ENCODE measurements at places on chromosomes 1 and 21.

- DNase-seq: no peak
Measured at GRCh38 chr1:8814865-8815264, 2.6 kb downstream of the RERE start.

- no peak for DNase-seq
Measured at GRCh38 chr1:207888652-207889051, 22.3 kb downstream of the CD34 start.

DNA sequence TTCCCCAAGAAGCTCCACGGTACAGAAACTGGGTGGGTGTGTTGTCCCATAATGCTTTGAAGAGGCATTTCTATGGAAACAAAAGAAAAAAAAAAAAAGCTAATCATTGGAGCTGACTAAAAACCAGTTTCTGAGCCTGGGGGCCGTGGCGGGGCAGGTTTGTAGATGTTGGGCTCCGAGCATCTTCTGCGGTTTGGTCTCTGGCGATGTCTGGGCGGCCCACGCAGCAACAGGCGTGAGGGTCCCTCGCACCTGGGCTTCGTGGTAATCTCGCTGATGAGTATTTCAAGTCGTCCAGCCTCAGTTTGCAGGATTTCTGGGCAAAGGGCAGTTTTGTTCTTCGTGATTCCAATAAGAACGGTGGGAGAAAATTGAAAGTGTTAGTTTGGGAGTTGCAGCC, 6.8 kb downstream of the TP73 start:
- no peak for DNase-seq

DNA sequence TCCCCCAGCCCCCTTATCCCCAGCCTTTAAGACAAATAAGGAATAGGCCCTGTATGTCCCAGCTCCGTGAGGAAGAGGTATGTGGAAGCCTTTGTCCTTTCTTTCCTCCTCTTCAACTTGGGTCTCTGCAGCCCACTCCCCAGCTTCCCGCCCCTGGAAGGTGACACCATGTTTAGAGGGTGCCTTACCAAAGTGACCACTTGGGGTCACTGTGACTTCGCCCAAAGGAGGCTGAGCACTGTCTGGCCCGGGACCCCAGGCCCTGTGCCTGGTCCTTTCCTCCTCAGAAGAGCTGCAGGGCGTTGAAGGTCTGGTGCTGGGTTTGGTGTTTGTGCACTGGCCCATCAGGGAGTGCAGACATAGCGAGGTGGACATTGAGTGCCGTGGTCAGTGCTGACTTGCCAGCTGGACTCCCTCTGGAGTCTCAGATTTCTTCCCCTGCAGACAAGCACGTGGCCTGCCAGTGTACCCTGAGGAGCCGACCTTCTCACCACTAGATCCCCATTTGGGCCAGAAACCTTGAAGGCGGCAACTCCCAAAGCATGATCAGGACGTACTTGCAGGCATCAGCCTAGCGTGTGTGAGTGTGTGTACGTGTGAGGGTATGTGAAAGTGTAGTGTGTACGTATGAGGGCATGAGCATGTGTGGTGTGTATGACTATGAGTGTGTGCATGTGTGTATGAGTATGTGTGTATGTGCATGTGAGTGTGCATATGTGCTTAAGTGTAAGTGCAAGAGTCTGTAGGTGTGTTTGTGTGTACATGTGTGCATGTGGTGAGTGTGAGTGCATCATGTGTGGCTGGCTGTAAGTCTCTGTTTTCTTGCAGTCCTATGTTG, 181.4 kb upstream of the KIAA0040 start:
- no peak for DNase-seq

DNA sequence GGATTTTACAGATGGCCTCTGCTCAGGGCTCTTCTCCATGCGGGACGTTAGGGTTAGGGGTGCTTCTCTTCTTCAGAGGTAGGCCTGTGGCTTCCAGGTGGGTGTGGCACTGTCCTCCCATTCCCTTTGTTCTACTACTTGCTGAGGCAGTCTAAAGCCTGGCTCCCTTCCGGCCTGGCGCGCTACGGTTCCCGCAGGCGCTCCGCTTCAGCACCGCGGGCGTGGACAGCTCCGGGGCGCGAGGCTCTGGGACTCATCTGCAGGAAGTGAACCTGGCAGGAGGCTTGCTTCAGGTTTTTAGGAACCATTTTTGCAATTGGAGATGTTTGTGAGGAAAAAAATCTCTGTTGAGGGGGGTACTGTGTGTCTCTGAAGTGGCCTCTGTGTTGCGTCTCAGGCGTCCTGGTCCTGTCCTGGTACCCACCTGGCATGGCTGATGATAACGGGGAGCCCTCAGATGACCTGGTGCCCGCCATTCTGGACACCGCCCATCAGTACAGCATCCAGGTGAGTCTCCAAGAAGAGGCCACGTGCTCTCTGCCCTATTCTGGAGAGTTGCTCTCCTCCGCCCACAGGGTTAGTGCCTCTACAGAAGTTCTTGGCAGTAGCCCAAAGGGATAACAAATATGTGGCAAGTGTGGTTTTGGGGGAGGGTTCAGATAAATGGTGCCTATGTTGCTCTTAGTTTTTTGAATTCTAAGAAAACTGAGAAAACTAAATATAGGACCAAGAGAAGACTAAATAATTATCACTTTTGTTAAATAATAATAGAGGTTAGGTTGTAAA, 1.9 kb downstream of the MANEAL start:
- DNase-seq: peak; percentile 47

DNA sequence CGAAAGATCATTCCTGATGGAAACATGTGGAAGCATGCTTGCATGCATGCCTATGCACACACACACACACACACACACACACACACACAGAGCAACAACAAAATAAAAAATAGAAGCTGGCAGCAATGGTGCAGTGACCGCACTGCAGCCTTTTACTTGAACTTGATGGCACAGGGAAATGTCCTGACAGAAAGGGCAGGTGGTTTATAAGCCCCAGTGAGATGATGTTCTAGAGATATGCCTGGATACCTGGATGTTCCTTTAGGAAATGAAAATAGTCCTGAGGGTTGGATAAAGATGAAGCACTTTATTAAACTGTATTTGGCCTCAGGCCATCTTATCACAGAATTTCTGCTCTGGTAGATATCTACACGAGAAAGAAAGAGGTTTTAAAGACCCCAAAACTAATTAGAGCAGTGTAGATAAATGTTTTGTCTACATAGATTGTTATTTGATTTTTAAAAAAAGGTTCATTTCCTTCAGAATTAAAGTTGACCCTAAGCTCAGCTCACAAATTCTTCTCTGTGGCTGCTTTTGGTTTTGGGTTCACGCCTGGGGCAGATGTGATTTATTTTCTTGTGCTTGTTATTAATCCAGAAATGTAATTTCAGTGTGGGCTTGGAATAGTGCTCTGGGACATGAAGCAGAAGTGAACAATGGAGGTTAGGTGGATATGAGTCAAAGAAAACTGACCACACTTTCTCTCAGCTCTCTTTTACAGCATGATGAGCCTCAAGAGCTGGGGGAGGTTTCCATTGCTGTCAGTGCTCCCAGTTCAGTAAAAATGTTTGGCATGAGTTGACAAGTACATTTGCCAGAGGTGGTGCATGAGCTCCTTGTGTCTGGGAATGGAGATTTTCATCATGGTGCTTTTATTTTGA, 22.9 kb downstream of the ADAM30 start:
- DNase-seq: no peak

DNA sequence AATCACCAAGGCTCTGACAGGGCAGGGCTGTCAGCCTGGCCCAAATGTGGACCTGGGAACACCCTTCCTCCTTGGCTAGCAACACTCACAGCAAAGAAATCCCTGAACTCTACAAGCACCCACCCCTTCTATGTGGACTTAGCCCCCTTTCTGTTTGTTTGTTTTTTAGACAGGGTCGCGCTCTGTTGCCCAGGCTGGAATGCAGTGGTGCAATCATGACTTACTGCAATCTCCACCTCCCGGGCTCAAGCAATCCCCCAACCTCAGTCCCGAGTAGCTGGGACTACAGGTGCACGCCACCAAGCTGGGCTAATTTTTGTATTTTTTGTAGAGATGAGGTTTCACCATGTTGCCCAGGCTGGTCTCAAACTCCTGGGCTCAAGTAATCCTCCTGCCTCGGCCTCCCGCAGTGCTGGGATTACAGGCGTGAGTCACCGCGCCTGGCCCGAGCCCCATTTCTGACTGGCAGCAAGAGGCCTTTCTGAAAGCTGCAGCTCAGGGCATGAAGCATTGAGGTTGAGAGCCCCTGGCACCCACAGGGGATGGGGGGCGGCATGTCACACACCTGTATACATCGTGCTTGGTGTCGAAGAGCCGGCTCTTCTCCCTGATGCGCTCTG, 16.2 kb downstream of the RIPK4 start:
- no peak for DNase-seq

DNA sequence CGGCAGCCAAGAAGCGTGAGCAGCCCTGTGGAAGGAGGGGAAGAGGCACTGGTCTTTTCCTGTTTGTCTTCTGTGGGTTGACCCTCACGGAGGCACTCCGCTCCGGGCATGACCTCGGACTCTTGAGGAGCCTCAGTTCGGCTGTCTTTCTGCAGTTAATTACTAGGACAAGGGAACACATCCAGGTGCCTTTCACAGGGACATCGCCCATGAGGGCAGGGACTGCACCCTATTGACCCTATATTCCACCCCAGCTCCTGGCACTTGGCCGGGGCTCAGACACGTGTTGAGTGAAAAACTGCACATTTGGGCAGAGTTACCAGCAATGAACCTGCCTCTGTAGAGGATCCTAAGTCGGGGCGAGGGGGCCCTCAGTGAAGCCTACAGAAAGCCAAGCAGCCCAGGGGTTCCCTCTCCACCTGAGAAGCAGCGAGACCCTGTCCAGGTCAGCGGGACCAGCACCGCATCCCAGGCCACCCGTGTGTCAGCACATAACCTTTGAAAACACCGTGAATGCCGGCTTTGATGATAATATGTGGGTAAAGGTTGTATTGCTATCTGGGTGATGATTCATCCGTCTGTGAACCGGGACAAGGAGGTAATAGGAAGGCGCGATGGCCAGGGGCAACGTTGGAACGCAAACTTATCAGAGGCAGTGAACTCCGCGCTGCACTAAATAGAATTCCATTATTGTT, 161.4 kb upstream of the ARHGEF16 start:
- no peak for DNase-seq

- DNase-seq: no peak
Measured at GRCh38 chr1:43432171-43432860, 21.4 kb downstream of the HYI start.

- no peak for DNase-seq
Measured at GRCh38 chr1:24111262-24111995, 506 bp downstream of the MYOM3 start.

DNA sequence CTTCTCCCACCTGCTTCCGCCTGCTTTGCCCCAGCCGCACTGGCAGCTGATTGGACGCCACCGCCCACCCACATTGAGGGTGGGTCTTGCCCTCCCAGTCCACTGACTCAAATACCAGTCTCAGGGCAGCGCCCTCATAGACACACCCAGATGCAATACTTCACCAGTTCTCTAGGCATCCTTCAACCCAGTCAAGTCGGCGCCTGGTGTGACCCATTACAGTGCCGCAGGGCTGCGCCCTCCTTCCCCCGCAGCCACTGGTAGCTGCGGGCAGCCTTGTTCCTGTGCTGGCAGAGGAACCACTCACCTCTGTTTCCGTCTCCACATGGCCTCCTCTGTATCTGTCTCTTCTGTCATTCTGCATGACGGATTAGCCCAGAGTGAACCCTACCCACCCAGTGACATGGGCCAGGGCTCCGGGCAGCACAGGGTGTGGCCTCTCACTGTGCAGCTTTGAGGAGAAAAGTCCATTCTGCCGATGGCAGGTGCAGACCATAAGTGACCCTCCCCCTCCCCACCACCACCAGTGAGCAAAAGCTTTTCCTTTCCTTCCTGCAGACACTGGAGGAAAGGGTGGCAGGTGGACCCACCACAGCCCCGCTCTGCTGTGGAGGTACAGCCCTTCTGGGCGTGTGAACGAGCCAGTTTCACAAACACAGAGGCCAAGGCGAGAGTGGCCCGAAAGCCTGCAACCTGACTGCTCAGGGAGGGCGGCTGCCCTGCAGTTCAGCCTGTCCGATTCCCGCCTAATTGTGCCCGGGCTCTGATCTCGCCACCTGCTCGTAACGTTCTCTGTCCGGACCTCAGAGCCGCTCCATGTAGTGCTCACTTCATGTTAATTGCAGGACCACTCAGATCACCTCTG, 57.1 kb downstream of the FAAP20 start:
- peak; percentile 20 for DNase-seq

DNA sequence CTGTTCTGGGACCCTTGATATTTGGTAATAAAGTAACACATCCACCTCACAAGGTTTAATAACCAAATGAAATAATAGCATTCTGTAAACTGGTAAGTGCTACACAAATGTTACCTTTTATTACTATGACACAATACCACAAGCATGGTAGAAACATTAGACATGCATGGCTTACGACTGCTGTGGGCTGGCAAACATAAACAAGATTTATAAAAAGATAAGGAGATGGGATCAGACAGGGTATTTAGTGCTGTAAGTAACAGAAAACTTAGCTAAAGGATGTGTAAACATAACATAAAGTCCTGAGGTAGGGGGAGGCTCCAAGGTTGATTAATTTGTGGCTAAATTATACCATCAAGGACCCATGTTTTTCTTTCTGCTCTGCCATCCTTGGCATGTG, 212.6 kb downstream of the BARHL2 start:
- no peak for DNase-seq

- DNase-seq: peak; percentile 67
Measured at GRCh38 chr1:51569284-51570062, 47.4 kb upstream of the OSBPL9 start.

DNA sequence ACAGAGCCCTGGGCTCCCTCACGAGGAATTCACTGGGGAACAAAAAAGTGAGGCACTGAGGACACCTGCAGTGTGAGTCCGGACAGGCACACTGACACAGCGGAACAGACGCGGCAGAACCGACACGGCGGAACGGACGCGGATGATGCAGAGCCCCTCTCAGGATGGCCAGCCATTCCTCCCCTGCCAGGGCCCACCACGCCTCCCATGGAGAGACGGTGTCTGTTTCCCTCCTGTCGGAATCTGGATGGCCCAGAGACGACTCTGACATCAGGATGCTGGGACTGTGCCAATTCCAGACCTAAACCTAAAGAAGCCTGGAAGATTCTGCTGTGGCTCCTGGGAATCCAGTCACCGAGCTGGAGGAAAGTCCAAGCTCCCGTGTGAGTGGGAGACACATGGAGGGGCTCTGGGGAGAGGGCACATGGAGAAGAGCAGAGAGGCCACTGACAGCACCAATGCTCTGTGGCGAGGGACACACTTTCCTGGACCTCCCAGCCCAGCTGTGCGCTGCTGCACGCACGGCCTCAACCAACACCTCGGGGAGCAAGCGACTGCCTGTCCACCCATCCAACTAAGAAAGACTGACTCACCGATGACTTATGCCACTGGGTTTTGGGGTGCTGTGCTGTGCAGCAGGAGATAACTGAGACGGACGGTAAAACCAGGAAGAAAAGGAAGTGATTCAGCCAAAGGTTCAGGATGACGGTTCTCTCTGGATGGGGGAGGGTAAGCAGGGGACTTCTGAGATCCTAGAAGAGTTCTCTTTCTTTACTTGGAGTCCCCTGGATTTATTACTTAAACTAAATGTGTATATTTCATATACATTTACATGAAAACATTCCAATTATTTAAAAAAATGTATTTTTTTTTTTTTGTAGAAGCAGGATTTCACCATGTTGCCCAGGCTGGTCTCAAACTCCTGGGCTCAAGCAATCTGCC, 23.3 kb downstream of the ZBTB17 start:
- peak; percentile 26 for DNase-seq

GRCh38 chr1:30750731-30751291, 6.8 kb downstream of the LAPTM5 start:
- peak; percentile 39 for DNase-seq

GRCh38 chr1:43979261-43979527, 184 bp downstream of the B4GALT2 start:
- no peak for DNase-seq

Data from CD4-positive, alpha-beta T cell treated with Interleukin-6 for 4 hours (primary cell).